Activated CD4-positive, alpha-beta memory T cell treated with anti-CD3 and anti-CD28 coated beads, Interleukin-2, amount 10 ng/mL, durations not matched to agents 7 days and 5 days (primary cell): ENCODE measurements at places on chromosomes 3 and 15. TPM values are rescaled to one million over a fixed set of nuclear protein-coding genes. Genes with fewer than 3 reads are reported as not detected.

DNA sequence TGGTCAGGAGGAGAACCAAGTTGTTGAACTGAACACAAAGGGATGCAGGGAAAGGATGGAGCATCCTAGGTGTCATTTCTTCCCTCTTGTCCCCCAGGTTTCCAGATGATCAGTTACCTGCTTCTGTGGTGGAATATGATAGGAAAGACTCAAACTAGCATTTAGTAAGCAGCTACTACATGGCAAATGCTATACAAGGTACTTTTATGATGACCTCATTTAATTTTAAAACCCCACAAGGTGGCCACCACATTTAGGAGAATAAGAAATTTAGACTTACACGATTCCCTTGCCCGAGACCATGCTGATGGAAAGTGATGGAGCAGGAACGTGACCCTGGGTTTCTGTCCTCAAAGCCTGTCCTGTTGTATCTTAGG lies 40.9 kb downstream of the CCR4 start:
- no peak for DNase-seq

- no peak for DNase-seq
These were observed 27.5 kb upstream of the FAM81A start for GRCh38 chr15:59410391-59410896.

DNA sequence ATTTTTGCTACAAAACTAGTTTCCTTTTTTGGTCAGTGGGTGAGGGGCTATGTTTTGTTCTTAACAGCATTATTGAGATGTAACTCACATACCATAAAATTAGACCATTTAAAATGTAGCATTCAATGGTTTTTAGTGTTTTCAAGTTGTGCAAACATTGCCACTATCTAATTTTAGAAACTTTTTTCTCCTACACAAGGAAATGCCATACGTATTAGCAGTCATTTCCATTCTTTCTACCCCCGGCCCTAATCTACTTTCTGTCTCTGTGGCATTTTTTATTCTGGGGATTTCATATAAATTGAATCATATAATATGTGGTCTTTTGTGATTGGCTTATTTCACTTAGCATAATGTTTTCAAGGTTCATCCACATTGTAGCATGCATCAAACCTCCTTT lies 55.0 kb upstream of the TIPARP start:
- no peak for DNase-seq

GRCh38 chr3:64398476-64398875 lies 173.2 kb upstream of the PRICKLE2 start:
- DNase-seq = no peak

- peak; percentile 74 for DNase-seq
These were observed 89.7 kb downstream of the AQP9 start for GRCh38 chr15:58227706-58228543.

- no peak for DNase-seq
These were observed 54.4 kb downstream of the DCUN1D1 start for GRCh38 chr3:182925944-182926337.

DNA sequence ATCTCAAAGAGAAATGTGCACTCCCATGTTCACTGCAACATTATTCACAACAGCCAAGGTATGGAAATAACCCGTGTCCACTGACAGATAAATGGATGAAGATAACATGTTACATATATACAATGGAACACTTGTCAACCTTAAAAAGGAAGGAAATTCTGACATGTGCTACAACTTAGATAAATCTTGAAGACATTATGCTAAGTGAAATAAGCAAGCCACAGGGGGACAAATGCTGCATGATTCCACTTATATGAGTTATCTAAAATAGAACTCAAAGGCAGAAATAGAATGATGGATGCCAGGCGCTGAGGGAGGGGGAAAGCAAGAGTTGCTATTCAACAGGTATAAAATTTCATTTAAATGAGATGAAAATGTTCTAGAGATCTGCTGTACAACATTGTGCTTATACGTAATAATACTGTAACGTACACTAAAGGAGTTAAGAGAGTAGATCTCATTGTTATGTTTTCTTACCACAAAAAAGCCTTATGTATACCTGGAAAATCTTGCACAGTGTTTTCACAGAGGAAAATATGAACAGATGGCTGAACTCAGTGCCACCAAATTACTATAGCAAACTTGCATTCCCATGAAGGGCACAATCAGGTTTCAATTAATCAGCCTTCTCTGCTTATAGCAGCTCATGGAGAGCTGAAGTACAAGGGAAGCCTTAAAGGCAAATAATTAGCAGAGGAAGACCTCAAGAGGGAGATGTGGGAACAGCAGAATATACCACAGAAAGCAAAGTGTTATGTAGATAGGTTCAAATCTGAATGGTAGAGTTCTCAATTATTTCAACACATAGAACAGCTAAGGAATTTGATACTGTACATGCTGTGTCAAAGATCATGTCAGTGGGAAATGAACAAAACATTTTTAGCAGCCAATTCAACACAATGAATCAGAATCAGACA lies 8.1 kb upstream of the VPS39 start:
- DNase-seq = no peak

GRCh38 chr3:156776031-156776430 lies 50.1 kb upstream of the LEKR1 start:
- no peak for DNase-seq

GRCh38 chr3:178370387-178370786 lies 165.8 kb upstream of the KCNMB2 start:
- no peak for DNase-seq

DNA sequence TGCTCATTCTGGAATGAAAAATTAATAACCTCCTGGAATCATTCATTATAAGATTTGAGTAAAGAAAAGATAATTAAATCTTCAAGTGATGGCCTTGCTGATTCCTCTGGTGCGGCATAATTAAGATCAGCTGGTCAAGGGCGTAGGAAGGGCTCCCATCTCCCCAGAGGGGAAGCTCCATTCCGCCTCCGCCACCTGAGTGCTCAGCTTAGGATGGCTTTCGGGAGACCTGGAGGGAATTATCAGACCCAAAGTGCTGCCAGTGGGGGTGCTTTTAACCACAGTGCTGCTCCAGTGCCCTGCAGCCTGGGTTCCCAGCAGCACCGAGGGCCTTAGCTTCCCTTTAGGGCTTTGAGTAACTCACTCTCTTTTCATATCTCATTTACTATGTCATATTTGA lies 556.6 kb upstream of the RGMA start:
- DNase-seq = no peak

DNA sequence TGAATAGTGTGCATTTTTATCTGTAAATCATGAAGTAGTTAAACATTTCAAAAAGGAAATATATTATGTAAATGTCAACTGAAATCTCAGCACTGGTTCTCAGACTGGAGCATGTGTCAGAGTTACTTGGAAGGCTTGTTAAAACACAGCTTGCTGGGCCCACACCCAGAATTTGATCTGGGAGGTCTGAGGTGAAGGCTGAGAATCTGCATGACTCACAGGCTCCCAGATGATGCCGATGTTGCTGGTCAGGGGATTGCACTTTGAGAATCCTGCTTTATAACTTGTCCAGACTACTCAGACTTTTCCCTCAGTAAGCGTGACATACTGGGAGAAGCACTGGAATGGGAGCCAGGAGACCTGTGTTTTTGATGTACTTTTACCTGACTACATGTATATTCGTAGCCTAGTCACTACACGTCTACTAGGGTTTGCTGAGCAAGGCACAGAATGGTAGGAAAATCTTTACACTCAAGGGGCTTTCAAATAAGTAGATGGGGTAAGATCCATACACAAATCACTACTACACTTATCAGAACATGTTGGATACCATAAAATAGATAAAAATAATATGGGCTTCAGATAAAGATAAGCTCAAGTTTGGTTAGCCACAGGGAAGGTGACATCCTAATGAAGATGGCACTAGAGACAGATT lies 77.1 kb upstream of the MEX3B start:
- no peak for DNase-seq

- no peak for DNase-seq
These were observed 421.4 kb downstream of the MECOM start for GRCh38 chr3:169241991-169242707.

DNA sequence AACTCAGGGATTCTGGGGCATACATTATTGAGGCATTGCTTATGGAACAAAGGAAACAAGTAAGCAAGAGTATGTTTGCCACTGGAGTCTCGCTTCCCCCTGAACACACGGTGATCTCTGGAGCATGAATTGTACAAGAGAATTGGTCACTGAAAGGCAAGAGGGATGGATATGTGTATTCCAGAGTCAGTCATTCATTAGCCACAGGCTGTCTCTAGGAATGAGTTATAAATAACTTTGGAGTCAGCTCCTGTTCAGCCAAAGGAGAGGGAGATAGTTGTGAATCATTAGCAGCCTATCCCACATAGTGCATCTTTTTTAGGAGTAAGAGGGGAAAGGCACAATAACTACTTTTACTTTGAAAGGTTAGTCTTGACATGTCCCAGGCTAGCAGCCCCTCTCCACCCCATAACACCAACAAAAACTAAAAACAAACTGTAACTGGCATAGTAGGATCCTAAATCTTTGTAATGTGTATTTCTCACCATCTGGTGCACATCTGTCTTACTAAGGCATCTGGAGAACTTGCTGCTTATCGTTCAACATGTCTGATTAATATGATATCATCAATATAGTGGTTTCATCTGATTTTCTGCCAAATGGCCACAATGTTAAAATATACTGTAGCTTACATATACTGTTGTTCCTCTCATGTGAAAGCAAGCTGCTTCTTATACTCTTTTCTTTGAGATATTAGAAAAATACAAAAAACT lies 462.2 kb downstream of the GRM7 start:
- DNase-seq = no peak

DNA sequence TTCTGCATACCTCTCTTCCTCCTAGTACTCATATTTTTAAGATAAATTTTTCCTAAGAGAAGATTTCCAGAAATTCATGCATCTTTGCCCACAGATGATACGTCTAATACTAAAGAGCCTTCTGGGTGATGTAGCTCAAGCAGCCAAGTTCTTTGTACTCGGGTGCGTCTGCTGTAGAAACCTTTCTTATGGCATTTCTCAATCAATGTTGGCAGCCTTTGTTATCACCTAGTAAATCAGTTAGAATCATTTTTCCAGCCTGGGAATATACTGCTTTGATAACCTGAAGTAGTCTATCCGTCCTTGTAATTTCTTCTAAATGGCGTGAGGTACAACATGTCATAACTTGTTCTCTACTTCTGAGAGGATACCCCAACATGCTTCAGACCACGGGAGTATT lies 104.5 kb downstream of the GOLIM4 start:
- no peak for DNase-seq

- no peak for DNase-seq
These were observed 85.6 kb upstream of the LYSMD4 start for GRCh38 chr15:99818872-99819271.

- DNase-seq = no peak
These were observed 23.5 kb downstream of the NOX5 start for GRCh38 chr15:69037977-69038376.

- DNase-seq = no peak
These were observed 2.6 kb upstream of the CHSY1 start for GRCh38 chr15:101254157-101255050.

GRCh38 chr3:95462161-95462560 lies 1352.2 kb upstream of the EPHA6 start:
- no peak for DNase-seq

GRCh38 chr3:129295286-129295685 lies 16.6 kb downstream of the HMCES start:
- no peak for DNase-seq

DNA sequence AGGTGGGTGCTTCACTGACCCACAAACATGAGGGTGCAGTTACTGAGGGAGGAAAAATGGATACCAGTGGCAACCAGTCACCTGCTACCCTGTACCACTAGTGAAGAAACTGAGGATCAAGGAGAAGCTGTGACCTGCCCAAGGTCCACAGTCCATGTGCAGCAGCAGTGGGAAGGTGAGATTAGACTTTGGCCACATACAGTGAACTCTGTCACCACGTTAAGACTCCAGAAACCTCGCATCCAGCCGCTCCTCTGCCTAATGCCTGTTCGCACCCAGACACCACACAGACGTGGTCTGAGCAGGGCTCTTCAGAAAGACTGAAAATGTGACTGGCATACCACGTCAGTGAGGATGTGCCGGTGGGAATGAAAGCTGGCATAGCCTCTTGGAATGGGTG lies 20.0 kb downstream of the TPRA1 start:
- DNase-seq = no peak

- DNase-seq = no peak
These were observed 27.0 kb downstream of the KATNBL1 start for GRCh38 chr15:34182942-34183341.

- DNase-seq = peak; percentile 73
These were observed 40.7 kb downstream of the LDHAL6B start for GRCh38 chr15:59247364-59247763.

DNA sequence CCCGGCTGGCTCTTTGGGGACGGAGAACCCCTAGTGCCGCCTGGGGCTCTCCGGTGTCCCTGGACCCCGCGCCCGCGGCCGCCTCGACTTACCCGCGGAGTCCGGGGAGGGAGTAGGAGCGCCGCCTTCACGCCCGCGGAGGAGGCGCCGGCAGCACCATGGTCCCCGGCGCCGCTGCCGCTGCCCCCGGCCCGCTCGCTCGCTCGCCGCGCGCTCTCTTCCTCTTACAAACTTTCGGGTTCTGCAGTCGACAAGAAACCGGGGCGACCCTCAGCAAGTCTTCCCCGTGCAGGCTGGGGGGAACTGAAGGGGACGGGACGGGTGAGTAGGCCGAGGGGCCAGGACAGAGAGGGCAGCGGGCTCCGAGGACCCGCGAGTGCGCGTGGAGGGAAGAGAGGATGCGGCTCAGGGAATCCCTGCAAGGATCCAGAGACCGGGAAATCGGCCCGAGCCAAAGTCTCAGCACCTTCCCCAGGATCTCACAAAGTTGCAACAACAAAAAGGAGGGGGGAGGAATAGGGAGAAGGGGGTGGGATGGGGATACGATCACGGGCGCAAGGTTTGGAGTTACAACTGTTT lies 2.0 kb downstream of the FOXP1 start:
- DNase-seq = peak; percentile 28

GRCh38 chr3:155184011-155184410 lies 103.9 kb downstream of the MME start:
- no peak for DNase-seq

ASB14 gene
- total RNA-seq = not detected

NRG4 gene
- total RNA-seq = not detected

AMIGO3 gene
- total RNA-seq = 0.23 TPM

PCOLCE2 gene
- 0.38 TPM for total RNA-seq

TNFAIP8L3 gene
- total RNA-seq = 0.13 TPM

GOLGA6L9 gene
- total RNA-seq = 1.4 TPM

MYL3 gene
- total RNA-seq = not detected

MNS1 gene
- total RNA-seq = not detected

CYP8B1 gene
- total RNA-seq = not detected

CASR gene
- 0.10 TPM for total RNA-seq
